ENCODE measurements at places on chromosomes 16 and 17. TPM values are rescaled to one million over a fixed set of nuclear protein-coding genes. Genes with fewer than 3 reads are reported as not detected.

MSLN gene
- total RNA-seq, result not detected

C16orf89 gene
- not detected for total RNA-seq

KRTAP9-2 gene
- not detected for total RNA-seq

TAT gene
- not detected for total RNA-seq

PRKCB gene
- total RNA-seq, result 2.2 TPM

WNT9B gene
- not detected for total RNA-seq

ESRP2 gene
- not detected for total RNA-seq

DNAI2 gene
- total RNA-seq, result not detected

DLX3 gene
- 0.46 TPM for total RNA-seq

KRT36 gene
- total RNA-seq, result not detected

CHP2 gene
- total RNA-seq, result not detected

HDAC5 gene
- total RNA-seq, result 7.2 TPM

NPIPA8 gene
- total RNA-seq, result not detected

ADAT1 gene
- 109 TPM for total RNA-seq

SECTM1 gene
- 70.6 TPM for total RNA-seq

HP gene
- not detected for total RNA-seq

RHBDF2 gene
- total RNA-seq, result 19.6 TPM

HOXB2 gene
- 5.6 TPM for total RNA-seq

MED9 gene
- 11.4 TPM for total RNA-seq

NEUROD2 gene
- total RNA-seq, result not detected

FBXW10 gene
- 0.36 TPM for total RNA-seq

NCOR1 gene
- 71.2 TPM for total RNA-seq

FA2H gene
- total RNA-seq, result not detected

LMF1 gene
- total RNA-seq, result 23.0 TPM

CCL5 gene
- total RNA-seq, result 0.31 TPM

SLC38A8 gene
- total RNA-seq, result 4.2 TPM

MYCBPAP gene
- not detected for total RNA-seq

KRT16 gene
- not detected for total RNA-seq

CCL1 gene
- not detected for total RNA-seq

GJC1 gene
- total RNA-seq, result 27.9 TPM

CMTM1 gene
- 3.3 TPM for total RNA-seq

SRL gene
- not detected for total RNA-seq

TMEM238L gene
- total RNA-seq, result not detected

TNP2 gene
- not detected for total RNA-seq

DNAAF8 gene
- 0.36 TPM for total RNA-seq

CETP gene
- total RNA-seq, result not detected

ADORA2B gene
- total RNA-seq, result 8.3 TPM

TCAP gene
- total RNA-seq, result 0.33 TPM

CHST4 gene
- total RNA-seq, result not detected

GLOD4 gene
- total RNA-seq, result 51.3 TPM

KRT33B gene
- not detected for total RNA-seq

PLEKHH3 gene
- 6.5 TPM for total RNA-seq

LRRC36 gene
- total RNA-seq, result not detected

RASD1 gene
- 1.7 TPM for total RNA-seq

GRIN2C gene
- not detected for total RNA-seq

CCL17 gene
- total RNA-seq, result 0.73 TPM

BLTP2 gene
- 164 TPM for total RNA-seq

TPSD1 gene
- not detected for total RNA-seq

ABCC1 gene
- 14.1 TPM for total RNA-seq

DOC2A gene
- total RNA-seq, result 0.33 TPM

PPM1E gene
- total RNA-seq, result 1.1 TPM

ATP6V0A1 gene
- 130 TPM for total RNA-seq

MYLK3 gene
- total RNA-seq, result 1.2 TPM

KCNJ2 gene
- total RNA-seq, result 0.77 TPM

DHX40 gene
- 38.6 TPM for total RNA-seq

Measured in melanocyte of skin (primary cell).